ENCODE measurements at places on chromosomes 5 and 9. TPM values are rescaled to one million over a fixed set of nuclear protein-coding genes. Genes with fewer than 3 reads are reported as not detected.

The GHR gene
- total RNA-seq: 3.5 TPM

The OLFML2A gene
- 28.8 TPM for total RNA-seq

The FBXW11 gene
- total RNA-seq: 75.0 TPM

The DND1 gene
- 0.17 TPM for total RNA-seq

The ANKRD55 gene
- not detected for total RNA-seq

The F2RL2 gene
- 42.3 TPM for total RNA-seq

The NME5 gene
- 2.6 TPM for total RNA-seq

The TRIM41 gene
- total RNA-seq: 16.5 TPM

The PGM5 gene
- 88.8 TPM for total RNA-seq

The IFNA13 gene
- total RNA-seq: not detected

The ELAVL2 gene
- 0.17 TPM for total RNA-seq

The ANKRD31 gene
- total RNA-seq: under 0.01 TPM

The CXCL14 gene
- total RNA-seq: not detected

The C7 gene
- total RNA-seq: 0.83 TPM

The BTNL8 gene
- total RNA-seq: not detected

The PHYHD1 gene
- total RNA-seq: 18.7 TPM

The ZFP37 gene
- total RNA-seq: 3.0 TPM

The FGFR4 gene
- total RNA-seq: 20.1 TPM

Data from smooth muscle cell of trachea (primary cell).